ENCODE measurements at places on chromosomes 16 and 17.
A peak's percentile ranks its signal among the peaks of the same experiment; 100 is the strongest.

- DNase-seq, result no peak
Observed at GRCh38 chr17:73954951-73955350, 248.5 kb upstream of the RPL38 start.

- no peak for DNase-seq
Observed at GRCh38 chr17:2853283-2854142, 57.3 kb downstream of the RAP1GAP2 start.

DNA sequence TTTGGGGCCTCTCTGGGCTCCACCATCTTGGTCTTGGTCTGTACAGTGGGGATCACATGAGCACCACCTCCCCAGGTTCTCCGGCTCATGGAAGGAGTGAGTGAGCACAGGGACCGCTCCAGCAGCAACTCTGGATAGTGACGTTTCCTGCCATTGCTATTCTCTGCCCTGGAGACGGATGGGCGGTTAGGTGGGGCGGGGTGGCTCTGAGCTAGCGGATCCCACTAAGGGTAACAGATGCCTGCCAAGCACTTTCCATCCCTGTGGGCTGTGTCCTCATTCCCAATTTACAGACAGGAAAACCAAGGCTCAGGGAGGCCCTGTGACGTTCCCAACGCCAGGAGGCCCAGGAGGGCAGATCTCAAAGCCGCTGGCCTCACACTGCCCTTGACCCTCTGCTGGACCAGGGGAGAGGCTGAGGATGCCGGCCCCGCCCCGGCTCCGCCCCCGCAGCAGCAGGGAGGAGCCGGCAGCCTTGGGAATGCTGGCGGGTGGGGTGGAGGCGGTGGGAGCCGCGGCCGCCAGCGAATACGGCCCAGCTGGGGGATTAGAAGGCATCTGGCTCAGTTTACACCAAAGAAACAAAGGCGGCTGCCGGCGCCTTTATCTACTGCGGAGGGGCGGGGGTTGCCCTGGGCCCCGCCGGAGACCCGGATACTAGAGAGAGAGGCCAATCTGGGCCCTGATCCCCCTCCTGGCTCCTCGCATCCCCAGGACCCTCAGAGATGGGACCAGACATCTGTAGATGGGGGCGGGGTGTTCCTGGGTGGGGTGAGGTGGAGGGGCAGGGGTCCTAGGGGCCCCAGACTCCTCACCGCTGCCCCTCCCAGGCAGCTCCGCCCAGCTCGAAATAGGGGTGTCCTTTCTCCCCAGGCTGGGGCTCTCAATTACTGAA, 122.3 kb upstream of the CIBAR2 start:
- peak; percentile 80 for DNase-seq

DNA sequence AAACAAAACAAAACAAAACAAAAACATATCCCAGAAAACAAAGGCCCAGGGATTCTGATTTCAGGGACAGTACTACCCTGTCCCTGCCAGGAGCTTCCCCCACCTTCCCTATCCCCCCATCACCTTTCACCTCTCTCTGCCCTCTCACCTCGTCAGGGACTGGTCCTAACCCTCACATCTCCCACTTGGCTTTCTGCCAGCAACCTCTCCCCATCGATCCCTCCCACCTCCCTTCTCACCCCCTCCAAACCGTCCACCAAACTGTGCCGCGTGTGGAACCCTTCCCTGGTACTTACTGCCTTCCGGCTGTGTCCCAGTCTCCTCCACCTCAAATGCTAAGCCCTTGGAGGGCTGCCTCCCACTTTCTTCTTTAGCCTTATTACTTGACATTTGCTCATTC, 36.4 kb downstream of the TMEM186 start:
- DNase-seq, result no peak

DNA sequence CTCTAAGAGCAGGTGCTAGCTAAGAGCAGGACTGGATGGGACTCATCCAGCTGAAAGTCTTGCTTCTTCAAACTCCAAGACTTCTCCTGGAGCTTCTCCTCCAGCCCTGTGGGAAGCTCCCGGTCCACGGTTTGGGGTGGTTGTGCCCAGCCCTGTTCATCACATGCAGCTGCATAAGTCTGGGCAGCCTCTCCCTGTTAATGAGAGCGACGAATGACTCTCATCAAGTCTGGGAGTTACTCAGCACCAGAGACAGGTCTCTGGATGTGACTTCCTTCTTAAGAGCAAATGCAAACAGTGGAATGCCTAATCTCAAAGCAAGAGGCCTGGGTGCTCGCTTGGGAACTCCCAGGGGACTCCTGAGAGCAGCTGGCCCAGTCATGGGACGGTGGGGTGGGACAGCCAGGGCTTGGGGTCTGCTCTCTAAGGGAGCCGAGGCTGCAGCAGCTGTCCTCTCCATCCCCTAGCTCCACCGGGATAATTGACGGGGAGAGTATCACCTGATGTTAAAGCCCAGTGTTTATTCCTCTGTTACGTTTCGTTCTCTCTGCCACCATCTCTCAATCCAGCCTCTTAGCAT, 35.3 kb upstream of the CRHR1 start:
- DNase-seq, result no peak

- no peak for DNase-seq
Observed at GRCh38 chr16:79008036-79008868, 592.3 kb downstream of the MAF start.
